ENCODE measurements at places on chromosomes 3 and 15.

GRCh38 chr3:52234516-52235447 lies 4.2 kb downstream of the TWF2 start:
- no peak for DNase-seq

GRCh38 chr15:64807051-64807749 lies 18.2 kb downstream of the PIF1 start:
- DNase-seq: no peak

DNA sequence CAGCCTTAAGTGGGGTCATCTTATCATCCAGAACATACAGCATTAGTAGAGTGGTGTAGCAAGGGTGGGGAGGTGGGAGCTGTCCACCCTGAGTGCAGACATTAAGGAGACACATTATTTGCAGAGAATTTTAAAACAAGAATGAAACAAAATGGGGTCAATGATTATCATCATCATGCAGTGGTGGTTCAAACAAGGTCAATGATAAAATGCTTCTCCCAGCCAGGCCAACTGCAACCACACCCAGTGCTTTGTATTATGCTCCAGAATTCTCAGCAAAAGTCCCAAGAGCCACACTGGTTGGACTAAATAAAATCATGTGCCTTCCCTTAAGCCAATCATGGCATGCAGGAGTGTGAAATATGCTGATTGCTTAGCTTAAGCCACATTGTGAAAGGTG lies 96.7 kb upstream of the FHIT start:
- DNase-seq: no peak

DNA sequence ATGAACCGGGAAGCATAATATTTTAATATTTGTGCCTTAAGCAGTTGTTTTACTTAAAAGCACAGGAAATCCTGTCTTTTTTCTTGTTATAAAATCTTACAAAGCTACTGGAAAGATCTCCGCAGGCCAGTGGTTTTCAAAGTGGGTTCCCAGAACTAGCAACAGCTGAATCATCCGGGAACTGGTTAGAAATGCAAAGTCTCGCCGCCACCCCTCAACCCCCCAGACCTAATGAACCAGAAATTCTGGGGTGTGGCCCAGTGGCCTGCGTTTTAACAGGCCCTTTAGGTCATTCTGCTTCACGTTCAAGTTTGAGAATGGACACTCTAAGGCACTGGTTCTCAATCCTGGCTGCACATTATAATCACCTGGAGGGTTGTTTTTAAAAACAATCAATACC lies 74.7 kb downstream of the PDZRN3 start:
- DNase-seq: no peak

DNA sequence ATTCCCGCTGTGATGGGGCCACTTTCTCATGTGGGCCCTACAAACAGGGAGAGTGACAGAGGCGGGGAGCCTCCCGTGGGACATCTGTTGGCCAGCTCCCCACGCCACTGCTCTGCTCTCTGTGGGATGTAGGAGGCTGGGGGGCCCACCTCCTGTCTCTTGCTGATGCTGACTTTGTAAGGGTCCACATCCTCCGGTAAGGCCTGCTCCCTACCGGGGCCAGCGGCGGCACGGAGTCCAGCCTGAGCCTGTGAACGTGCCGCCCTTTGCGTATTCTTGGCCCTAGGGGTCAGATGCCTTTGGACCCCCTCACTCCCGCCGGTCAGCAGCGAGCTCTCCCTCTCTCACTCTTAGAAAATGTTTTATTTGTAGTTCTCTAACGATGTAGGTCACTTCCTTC lies 153.2 kb downstream of the LRRC28 start:
- DNase-seq: no peak

DNA sequence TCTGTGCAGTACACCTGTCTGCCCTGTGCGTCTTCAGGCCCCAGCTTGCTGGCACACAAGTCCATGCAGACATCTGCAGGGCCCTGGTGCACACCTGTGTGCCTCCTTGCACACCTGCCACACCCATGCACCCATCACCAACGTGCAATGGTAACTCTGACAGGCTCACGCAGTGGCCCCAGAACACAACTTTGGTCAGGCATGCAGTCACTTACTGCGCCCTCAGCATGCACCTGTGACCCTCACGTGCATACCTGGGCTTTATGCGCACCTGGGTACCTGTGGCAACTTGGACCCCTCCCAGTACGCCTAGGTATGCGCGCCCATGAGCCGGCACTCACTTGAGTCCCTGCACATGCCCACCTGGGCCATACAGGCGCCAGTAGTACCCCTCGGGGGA lies 1.7 kb downstream of the PLXND1 start:
- no peak for DNase-seq

GRCh38 chr15:74655424-74655823 lies 39.8 kb downstream of the CLK3 start:
- DNase-seq: no peak

GRCh38 chr3:140128631-140129030 lies 193.6 kb downstream of the CLSTN2 start:
- peak; percentile 52 for DNase-seq

Data from NCI-H774 (cell line).